Thymus (tissue), 14 donors: ENCODE measurements at places on chromosomes 16 and 17. TPM values are rescaled to one million over a fixed set of nuclear protein-coding genes. Genes with fewer than 3 reads are reported as not detected.

Gene KRTAP3-2
- not detected for total RNA-seq

Gene CFAP97D1
- not detected for total RNA-seq

Gene PRSS8
- total RNA-seq = 12.8 TPM

Gene ANKS4B
- total RNA-seq = under 0.01 TPM

Gene EFTUD2
- total RNA-seq = 65.8 TPM

Gene NDUFAF8
- total RNA-seq = 101 TPM

Gene CTRB1
- total RNA-seq = 0.14 TPM

Gene CTF1
- total RNA-seq = 0.38 TPM

Gene TAX1BP3
- total RNA-seq = 115 TPM

Gene SLC16A5
- 0.76 TPM for total RNA-seq

Gene CD300LF
- total RNA-seq = 3.4 TPM

Gene MT1A
- 1.2 TPM for total RNA-seq

- H3K27me3 ChIP-seq = peaks cover 2% of the 10 kb centered on the region
- H3K36me3 ChIP-seq = no peaks in the 10 kb centered on the region
- no peak for DNase-seq
- no peak overlapping the region for H3K4me3 ChIP-seq
- H3K27ac ChIP-seq = no peak overlapping the region
These were observed 5.5 kb downstream of the TVP23A start for GRCh38 chr16:10813099-10813455.

GRCh38 chr16:87108278-87108677 is 208.9 kb downstream of the C16orf95 start:
- no peaks in the 10 kb centered on the region for H3K4me1 ChIP-seq
- no peaks in the 10 kb centered on the region for H3K36me3 ChIP-seq
- DNase-seq = no peak

DNA sequence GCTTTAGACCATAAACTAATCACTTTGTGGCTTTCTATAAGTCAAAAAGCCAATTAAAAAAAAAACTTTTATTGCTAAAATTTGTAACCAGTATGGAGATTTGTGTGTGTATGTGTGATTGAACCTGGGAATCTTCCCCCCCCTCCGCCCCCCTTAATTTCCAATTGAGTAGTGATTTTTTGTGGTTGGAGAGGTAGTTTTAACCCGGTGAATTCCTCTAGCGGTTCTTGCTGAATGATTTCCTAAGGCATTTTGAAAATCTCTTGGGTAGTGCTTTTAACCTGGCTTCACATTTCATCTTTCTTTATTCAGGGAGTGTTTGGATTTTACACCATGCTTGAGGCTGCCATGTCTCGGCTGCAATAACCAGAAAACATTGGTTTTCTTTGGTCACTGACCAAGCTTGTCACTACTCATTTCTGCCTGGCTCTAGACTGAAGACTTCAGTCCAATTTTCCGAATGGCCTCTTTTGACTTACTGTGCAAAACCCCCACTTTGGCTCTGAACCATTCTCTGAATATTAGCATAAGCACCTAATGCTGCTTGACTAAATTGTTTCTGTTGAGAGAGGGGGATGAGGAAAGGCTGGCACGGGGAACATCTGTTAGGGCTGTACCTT is 35.6 kb downstream of the PRKCA start:
- no peaks in the 10 kb centered on the region for H3K4me1 ChIP-seq
- DNase-seq = no peak
- H3K27me3 ChIP-seq = no peaks in the 10 kb centered on the region
- no peaks in the 10 kb centered on the region for H3K36me3 ChIP-seq
- no peak overlapping the region for H3K27ac ChIP-seq

DNA sequence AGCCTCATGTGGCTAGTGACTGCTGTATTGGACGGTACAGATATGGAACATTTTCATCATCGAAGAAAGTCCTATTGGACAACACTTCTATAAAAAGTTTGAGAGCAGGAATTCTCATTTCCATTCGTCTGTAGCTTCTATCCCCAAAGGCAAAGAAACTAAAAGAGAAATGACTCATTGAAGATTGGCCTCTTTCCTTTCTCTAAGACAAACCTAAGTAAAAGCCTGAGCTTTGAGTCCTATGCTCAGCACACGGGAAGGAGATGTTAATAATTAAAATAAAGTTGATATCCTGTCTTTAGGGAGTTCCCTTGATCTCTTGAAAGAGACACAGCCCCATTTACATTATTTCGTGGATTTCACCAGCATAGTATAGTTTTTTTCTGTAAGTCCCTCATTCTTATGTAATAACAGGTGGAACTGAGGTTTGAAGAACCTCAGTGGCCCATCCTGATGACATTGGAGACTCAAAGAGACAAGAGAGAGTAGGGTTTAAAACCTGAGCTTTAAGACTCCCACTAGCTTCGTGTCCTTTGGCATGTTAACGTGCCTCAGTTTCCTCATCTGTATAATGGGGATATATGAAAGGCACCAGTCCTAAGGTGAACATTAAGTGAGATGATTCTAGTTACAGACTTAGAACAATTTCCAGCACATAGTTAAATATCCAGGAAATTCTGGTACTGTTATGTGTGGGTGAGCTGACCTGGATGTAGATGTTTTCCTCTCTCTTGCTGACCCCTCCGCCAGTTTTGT is 174.0 kb downstream of the IRX3 start:
- DNase-seq = no peak
- H3K27me3 ChIP-seq = no peaks in the 10 kb centered on the region
- H3K4me3 ChIP-seq = no peak overlapping the region
- H3K36me3 ChIP-seq = peaks cover 7% of the 10 kb centered on the region

- peak overlapping the region; percentile 71 for H3K27ac ChIP-seq
- no peak overlapping the region for H3K4me3 ChIP-seq
- H3K27me3 ChIP-seq = no peaks in the 10 kb centered on the region
- peaks cover 17% of the 10 kb centered on the region for H3K4me1 ChIP-seq
- H3K36me3 ChIP-seq = peaks cover 56% of the 10 kb centered on the region
- DNase-seq = no peak
These were observed 165.3 kb upstream of the ZNF267 start for GRCh38 chr16:31708348-31708747.

- H3K4me1 ChIP-seq = peaks cover 9% of the 10 kb centered on the region
- H3K27me3 ChIP-seq = no peaks in the 10 kb centered on the region
- H3K36me3 ChIP-seq = peaks cover 4% of the 10 kb centered on the region
- peak within 1 kb of the TSS; percentile 92 for H3K27ac ChIP-seq
- DNase-seq = peak; percentile 92
These were observed at the start of gene ZFP3 for GRCh38 chr17:5078106-5079028. Gene ZFP3 (plus strand): TSS chr17:5078467. CDS start chr17:5091505, 13,038 bp downstream.

- H3K4me3 ChIP-seq = peak overlapping the region; percentile 81
- peak overlapping the region; percentile 74 for H3K27ac ChIP-seq
- peaks cover 11% of the 10 kb centered on the region for H3K4me1 ChIP-seq
- no peaks in the 10 kb centered on the region for H3K27me3 ChIP-seq
- DNase-seq = peak; percentile 98
These were observed 23.4 kb downstream of the TRPV2 start for GRCh38 chr17:16438557-16439302.

DNA sequence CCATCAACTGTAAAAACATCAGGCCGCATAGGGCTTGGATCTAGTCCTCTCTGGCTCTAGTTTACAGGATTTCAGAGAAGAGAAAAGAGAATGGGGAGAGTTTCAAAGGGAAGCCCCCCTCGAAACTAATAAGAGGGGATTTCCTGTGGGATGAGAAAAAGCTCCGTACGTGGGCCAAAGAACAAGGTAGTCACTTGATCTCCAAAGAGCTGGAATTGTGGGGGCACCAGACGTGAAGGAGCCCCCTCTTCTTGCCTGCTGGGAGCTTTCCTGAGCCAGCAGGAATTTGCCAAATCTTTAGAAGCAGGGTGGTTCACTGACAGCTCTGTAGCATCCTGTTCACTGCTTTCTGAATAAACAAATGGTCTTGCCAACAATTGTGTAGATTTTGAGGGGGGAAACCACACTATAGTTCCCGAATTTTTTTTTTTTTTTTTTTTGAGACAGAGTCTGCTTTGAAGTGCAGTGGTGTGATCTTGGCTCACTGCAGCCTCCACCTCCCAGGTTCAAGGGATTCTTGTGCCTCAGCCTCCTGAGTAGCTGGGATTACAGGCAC is 7.0 kb upstream of the TMIGD1 start:
- H3K36me3 ChIP-seq = no peaks in the 10 kb centered on the region
- H3K4me3 ChIP-seq = no peak overlapping the region
- peak overlapping the region; percentile 40 for H3K27ac ChIP-seq
- DNase-seq = no peak
- no peaks in the 10 kb centered on the region for H3K4me1 ChIP-seq
- H3K27me3 ChIP-seq = no peaks in the 10 kb centered on the region

GRCh38 chr17:50203086-50203485 is 1.7 kb upstream of the COL1A1 start:
- H3K27me3 ChIP-seq = peaks cover 36% of the 10 kb centered on the region
- no peak overlapping the region for H3K27ac ChIP-seq
- peaks cover 13% of the 10 kb centered on the region for H3K4me1 ChIP-seq
- no peaks in the 10 kb centered on the region for H3K36me3 ChIP-seq

DNA sequence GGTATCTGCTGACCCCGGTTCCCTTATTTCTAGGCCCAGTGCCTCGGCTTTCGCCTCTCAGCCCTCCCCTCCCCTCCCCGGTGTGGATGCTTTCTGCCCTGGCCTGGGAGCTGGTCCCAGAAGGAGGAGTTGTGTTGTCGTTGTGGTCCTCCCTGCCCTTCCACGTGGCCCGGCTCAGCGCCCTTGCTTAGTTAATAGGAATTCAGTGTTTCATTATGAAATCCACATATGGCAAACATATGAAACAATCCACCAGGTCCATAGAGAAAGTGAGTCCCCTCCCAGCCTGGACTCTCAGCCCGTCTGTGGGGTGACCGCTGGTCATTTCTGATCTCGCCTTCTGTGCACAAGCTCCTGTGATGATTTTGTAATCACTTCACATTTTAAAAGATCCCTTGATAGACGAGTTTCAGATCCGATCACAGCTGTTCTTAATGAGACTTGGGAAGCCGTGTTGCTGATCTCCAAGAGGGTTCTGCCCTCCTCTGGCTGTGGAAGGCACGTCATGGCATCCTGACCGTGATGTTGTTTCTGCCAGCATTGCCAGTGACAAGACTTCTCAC is 112.1 kb downstream of the BANP start:
- H3K4me1 ChIP-seq = peaks cover 1% of the 10 kb centered on the region
- no peak overlapping the region for H3K27ac ChIP-seq
- H3K36me3 ChIP-seq = peaks cover 69% of the 10 kb centered on the region
- no peak for DNase-seq
- H3K27me3 ChIP-seq = no peaks in the 10 kb centered on the region
- H3K4me3 ChIP-seq = no peak overlapping the region

DNA sequence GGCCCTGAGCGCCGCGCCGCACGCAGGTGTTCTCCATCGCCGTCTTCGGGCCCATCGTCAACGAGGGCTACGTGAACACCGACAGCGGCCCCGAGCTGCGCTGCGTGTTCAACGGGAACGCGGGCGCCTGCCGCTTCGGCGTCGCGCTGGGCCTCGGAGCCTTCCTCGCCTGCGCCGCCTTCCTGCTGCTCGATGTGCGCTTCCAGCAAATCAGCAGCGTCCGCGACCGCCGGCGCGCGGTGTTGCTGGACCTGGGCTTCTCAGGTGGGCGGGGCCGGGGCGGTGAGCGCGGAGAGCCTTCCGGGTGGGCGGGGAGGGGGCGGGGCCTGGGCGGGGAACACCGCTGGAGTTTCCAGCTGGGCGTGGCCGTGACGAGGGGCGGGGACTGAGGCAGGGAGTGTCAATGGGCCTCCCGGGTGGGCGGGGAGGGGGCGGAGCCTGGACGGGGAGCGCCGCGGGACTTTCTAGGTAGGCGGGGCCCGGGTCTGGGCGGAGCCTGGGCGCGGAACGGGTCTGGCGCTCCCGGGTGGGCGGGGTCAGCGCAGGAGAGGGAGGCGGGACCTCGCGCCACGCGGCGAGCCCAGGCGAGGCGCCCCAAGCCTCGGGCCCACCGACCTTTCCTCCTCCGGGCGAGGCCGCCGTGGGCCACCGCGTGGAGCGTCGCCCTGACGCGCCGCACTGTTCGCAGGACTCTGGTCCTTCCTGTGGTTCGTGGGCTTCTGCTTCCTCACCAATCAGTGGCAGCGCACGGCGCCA is 2.4 kb downstream of the SYNGR3 start:
- H3K4me1 ChIP-seq = peaks cover 13% of the 10 kb centered on the region
- peaks cover 45% of the 10 kb centered on the region for H3K27me3 ChIP-seq
- H3K4me3 ChIP-seq = peak overlapping the region; percentile 18
- peak; percentile 81 for DNase-seq

- H3K4me1 ChIP-seq = peaks cover 18% of the 10 kb centered on the region
- H3K27ac ChIP-seq = peak overlapping the region; percentile 30
- no peaks in the 10 kb centered on the region for H3K27me3 ChIP-seq
These were observed 11.7 kb downstream of the CCDC57 start for GRCh38 chr17:82200743-82201497.

DNA sequence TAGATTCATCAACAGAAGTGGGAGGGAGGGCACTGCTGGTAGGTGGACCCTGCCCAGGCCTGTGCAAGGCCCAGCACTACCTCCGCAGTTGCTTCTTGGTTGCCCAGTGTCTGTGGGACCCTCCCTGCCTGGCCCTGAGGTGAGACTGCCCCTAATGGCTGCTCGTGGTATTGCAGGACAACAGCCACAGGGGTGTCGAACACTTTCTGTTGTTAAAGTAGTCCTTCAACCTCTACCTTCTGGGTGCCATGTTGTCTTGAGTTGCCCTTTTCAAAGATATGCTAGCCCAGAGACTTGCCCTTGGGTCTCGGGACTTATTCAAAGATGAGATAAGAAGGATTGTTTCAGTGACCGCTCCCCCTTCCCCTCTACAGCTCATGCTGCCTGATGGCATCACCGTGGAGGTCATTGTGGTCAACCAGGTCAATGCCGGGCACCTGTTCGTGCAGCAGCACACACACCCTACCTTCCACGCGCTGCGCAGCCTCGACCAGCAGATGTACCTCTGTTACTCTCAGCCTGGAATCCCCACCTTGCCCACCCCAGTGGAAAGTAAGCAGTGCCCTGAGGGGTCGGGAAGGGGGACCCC is 29.1 kb downstream of the AKAP1 start:
- DNase-seq = peak; percentile 31
- H3K27ac ChIP-seq = no peak overlapping the region
- H3K36me3 ChIP-seq = peaks cover 67% of the 10 kb centered on the region
- no peaks in the 10 kb centered on the region for H3K27me3 ChIP-seq

DNA sequence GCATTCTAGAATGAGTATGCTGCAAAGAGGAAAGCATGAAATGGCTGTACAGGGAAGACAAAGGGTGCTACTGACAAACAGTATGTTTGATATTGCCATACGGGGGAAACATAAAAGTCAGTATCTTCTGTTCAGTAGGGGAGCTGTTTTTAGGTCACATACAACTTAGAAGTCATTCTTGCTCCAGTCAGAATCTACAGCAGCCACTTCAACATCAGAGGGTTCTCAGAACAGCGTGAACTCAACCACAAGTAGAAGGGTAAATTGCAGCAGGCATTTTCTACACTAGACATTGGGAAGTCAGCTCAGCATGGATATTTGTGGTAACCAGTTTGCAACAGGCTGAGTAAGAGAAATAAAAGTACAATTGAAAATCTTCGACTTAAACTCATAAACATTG is 1241.8 kb upstream of the GOT2 start:
- H3K4me1 ChIP-seq = no peaks in the 10 kb centered on the region
- H3K27ac ChIP-seq = no peak overlapping the region
- H3K36me3 ChIP-seq = no peaks in the 10 kb centered on the region

DNA sequence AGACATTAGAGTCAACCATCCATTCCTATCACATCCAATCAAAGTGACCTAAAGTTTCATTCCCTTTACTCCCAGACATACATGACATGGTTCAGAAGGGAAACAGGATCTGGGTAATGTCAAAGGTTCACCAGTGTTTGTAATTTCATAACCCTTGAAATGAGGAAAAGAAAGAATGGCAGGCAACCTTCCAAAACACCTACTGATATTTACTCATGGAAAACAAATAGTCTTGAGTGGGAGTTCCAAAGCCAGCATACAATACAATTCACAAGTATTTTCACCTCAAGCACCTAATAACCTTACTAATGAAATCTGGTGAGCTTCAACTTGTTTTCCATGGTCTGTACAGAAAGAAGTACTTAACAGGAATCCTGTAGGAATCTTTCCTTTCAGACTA is 72.5 kb upstream of the AXIN2 start:
- H3K27ac ChIP-seq = no peak overlapping the region
- H3K4me3 ChIP-seq = no peak overlapping the region
- no peaks in the 10 kb centered on the region for H3K36me3 ChIP-seq
- no peak for DNase-seq
- no peaks in the 10 kb centered on the region for H3K27me3 ChIP-seq
